CD4-positive, CD25-positive, alpha-beta regulatory T cell (primary cell): ENCODE measurements at places on chromosomes 3 and 15. TPM values are rescaled to one million over a fixed set of nuclear protein-coding genes. Genes with fewer than 3 reads are reported as not detected.

Gene NANOGP8
- polyA plus RNA-seq = not detected

Gene MCTP2
- 2.8 TPM for polyA plus RNA-seq

Gene FES
- 0.13 TPM for polyA plus RNA-seq

Gene NLGN1
- polyA plus RNA-seq = not detected
